Thymus (tissue), 14 donors: ENCODE measurements at places on chromosomes 2 and 18.
A peak's percentile ranks its signal among the peaks of the same experiment; 100 is the strongest.

GRCh38 chr18:44701227-44701626 is 20.5 kb downstream of the SETBP1 start:
- DNase-seq = no peak

DNA sequence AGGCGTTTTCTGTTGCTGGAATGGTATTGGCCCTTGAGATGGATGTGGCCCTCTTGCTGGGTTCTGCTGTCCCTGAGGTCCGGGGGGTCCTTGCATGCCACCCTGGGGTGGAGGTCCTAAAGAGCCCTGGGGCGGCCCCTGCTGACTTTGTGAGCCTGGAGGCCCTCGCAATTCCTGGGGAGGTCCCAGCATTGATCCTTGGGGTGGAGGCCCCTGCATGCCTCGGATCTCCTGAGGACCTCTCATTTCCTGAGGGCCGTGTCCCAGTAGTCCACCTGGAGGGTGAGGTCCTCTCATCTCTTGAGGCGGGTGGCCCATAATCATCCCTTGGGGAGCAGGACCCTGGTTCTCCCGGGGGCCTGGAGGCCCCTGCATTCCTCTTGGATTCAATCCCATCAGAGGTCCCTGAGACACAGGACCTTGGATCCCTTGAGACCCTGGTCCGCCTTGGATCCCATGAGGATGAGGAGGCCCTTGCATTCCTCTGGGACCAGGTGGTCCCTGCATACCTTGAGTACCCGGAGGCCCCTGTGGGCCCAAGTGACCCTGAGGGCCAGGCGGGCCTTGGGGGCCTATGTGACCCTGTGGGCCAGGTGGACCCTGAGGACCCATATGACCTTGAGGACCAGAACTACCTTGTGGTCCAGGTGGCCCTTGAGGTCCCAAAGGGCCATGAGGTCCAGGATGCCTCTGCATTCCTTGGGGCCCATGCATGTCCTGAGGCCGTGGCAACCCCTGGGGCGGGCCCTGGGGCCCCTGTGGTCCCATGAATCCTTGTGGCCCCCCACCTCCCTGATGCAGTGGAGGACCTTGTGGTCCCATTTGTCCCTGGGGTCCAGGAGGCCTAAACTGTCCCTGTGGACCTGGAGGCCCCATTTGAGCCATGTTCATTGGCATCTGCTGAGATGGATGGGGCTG is 18.3 kb downstream of the SFT2D3 start:
- DNase-seq = no peak

DNA sequence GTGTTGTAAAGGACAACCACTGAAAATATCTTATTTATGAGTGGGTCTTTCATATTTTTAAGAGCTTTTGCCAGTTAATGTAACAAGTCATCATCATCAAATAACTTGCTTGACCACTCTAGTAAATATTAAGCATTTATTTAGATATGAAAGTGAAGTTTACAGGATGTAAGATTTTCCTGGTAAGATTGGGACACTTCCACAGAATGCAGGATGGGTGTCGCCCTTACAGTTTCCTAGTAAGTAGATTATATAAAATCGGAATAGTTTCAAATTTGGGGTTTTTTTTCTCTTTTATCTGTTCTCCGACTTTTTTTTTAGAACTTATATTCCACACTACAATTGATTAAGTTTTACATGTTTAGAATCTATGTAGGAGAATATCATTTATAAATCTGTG is 14.8 kb upstream of the SLC40A1 start:
- no peak for DNase-seq

- DNase-seq = no peak
These were observed 317.6 kb downstream of the TNS1 start for GRCh38 chr2:217685255-217685605.

GRCh38 chr2:25190536-25190935 is 22.2 kb upstream of the POMC start:
- DNase-seq = no peak

DNA sequence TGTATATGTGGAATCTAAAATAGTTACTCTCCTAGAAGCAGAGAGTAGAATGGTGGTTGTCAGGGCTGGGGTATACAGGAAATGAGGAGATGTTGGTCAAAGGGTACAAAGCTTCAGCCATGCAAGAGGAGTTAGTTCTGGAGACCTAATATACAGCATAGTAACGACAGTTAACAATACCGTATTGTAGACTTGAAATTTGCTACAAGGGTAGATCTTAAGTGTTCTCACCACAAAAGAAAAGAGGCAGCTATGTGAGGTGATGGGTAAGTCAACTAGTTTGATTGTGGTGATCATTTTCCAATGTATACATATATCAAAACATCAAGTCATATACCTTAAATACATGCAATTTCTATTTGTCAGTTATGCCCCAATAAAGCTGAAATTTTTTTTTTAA is 98.2 kb upstream of the CYP1B1 start:
- no peak for DNase-seq

DNA sequence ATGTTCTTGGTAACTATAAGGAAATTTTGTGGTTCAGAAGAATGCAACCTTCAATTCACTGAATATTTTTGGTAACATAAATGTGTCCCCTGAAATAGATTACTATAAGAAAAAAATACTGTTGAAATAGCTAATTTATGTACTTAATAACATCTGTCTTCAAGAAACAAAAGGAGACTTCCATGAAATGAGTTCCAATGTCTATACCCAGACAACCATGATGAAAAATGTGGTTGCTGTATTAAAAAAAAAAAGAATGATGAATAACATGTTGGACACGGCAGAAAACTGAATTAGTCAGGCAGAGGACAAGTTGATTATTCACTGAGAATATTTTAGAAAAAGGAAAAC is 98.5 kb downstream of the TACR1 start:
- no peak for DNase-seq

GRCh38 chr2:2271469-2271941 is 59.6 kb downstream of the MYT1L start:
- DNase-seq = no peak

DNA sequence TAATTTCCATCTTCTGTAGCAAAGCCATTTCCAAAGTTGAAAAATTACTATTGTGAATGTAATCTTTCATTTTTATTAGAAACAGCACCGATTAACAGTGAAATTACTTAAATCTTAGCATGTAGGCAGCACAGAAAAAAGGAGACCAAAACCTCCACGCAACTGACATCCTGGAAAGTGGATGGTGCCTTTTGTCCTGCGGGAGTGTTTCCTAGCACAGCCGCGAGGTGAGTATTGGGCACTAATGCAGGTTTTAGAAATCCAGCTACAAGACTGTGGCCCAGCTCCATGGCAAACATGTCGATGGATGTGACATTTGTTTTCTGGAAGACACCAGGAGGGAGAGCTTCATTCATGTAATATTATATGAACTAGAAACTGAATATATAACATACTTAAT is 86.9 kb downstream of the MBP start:
- no peak for DNase-seq

- DNase-seq = peak; percentile 5
These were observed 647 bp downstream of the CCDC121 start for GRCh38 chr2:27627963-27628766.

DNA sequence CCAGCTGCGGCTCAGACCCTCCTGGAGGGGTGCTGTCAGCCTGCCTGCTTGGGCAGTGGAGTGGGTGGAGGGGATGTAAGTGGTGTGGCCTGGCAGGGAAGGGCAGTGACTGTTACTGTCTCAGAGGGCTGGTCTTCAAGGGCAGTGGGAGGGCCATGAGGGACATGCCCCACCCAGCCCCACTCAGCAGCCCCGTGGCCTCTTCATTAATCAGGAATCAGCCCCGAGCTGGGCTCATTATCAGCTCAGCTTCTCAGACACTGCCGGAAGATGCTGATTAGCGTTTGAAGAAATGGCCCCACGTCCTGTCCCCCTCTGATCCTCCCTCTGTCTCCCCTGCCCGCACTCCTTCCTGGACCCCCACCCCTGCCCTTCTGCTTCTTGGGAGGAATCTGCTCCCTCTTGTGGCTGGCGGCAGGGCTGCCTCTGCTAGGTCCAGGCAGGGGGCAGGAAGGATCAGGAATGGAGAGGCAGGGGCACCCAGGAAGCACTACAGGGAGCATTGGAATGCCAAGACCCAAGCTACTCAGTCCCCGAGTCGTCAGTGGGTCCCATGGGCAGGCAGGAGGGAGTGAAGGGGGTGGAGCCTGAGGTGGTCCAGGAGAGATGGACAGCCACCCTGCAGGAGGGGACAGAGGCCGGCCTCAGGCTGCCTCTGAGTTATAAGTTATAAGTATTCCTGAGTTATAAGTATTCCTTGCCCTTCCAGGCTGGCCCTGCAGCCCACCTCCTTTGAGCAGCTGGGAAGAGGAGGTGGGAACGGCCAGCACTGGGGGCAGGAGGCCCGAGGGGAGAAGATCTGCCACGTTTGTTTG is 7.0 kb downstream of the ASIC4 start:
- no peak for DNase-seq

DNA sequence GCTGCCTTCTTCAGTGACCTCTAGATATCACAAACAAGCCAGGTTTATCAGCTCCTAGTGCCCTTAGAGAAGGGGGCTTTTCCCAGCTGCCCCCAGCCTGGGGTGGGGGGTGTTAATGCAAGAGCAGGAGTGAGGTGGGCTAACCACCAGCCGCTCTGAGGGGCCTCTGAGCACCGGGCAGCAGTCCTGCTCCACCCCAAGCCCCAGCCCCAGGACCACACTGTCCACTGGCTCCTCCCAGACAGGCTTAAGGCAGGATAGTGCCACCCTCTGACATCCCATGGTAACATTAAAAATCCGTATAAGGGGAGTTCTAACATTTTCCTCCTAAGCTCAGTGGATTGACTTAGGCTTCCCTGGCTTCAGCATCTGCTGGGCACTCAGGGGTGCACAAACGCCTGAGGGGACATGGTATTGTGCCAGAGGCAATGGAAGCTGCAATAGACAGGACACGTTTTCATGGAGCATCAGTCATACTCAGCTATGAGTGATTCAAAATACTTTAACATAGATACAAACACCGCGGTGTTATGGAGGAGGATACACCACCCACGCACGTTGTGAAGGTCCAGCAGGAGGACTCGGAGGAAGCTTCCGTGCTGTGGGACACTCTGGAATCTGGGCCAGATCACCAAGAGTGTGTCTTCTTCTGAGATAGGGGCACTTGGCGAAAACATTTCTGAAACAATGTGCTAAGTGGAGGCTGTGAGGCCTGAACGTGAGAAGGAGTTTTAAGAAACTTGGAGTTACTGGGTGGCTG is 112.7 kb upstream of the EPC2 start:
- DNase-seq = no peak

DNA sequence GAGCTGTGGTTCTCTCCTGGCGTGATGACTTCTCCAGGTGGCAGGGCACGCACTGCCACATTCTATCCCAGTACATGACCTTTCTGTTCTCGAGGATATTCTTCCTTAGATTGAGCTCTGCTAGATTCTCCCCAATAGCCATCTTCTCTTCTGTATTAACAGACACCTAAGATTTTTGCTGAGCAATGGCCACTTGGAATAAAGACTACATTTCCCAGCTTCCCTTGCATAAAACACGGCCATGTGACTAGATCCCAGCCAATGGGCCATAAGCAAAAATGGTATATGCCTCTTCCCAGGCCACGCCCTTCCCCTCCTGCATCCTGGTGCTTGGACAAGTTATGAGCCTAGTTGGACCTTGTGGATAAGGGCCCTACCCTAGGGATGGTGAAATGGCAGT is 82.1 kb downstream of the EIF2AK3 start:
- DNase-seq = no peak
